ENCODE measurements at places on chromosomes 11 and 22. TPM values are rescaled to one million over a fixed set of nuclear protein-coding genes. Genes with fewer than 3 reads are reported as not detected.

DNA sequence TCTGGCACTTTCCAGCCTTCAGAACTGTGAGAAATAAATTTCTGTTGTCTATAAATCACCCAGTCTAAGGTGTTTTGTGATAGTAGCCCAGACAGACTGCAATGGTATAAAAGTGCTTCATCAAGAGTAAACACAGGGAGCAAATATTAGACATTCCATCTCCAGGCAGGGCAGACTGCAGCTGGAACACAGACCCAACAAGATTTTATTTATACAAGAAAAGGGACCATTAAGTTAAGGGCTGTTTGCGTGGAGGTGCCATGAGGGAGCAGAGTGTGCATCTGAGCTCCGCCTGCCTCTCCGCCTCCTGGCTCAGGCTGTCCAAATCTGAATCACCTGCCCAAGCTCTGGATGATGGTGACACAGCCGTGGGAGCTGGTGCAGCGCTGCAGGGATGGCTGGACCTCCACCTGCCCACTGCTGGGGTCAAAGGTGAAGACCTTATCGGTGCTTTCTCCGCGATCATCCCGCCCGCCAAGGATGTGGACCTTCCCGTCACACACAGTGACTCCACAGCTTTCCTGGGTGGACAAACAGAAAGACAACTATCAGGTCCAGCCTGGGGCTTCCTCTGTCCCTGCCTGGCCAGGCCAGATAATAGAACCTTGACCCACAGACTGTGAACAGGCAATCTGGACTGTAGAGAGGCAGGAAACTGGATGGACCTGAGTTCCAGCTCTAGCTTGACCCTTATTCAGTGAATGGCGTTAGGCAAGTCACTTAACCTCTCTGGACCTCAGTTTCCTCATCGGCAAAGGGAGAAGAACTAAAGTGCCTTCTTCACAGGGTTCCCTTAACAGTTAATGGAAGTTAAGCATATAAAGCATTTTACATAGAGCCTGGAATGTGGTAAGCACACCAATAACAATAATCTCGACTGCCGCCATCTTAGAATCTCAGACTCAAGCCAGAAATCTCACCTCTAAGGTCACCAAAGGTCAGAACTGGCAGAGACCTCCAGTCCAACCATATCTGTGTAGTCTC is 10.5 kb downstream of the KLHL35 start:
- DNase-seq, result no peak

GRCh38 chr11:113315811-113316210 is 1.4 kb downstream of the TTC12 start:
- DNase-seq, result no peak

The RAB3IL1 gene
- 0.31 TPM for polyA plus RNA-seq

- DNase-seq, result no peak
Observed at GRCh38 chr22:47716890-47717615, 954.6 kb downstream of the TBC1D22A start.

The CALCA gene
- polyA plus RNA-seq, result not detected

GRCh38 chr11:34727228-34727737 is 106.4 kb downstream of the EHF start:
- DNase-seq, result no peak

The PIH1D2 gene
- polyA plus RNA-seq, result 1.9 TPM

The KRTAP5-9 gene
- polyA plus RNA-seq, result 0.05 TPM

The GUCY1A2 gene
- under 0.01 TPM for polyA plus RNA-seq

DNA sequence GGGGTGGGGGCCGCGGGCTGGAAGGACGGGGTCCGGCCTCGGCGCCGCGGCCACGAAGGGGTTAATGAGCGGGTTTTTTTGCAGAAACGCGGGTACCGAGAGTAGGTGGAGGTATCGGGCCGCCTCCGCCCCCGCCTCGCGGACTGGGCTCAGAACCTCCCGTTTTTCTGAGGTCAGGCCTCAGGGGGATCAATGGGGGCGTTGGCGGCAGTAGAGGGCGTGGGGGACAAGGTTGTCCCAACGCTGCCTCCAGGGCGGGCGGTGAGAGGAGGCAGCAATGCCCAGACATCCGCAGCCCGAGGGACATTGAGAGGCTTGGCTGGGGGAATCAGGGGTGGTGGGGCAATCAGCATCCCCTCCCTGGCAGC is 34.8 kb upstream of the PRODH start:
- no peak for DNase-seq

GRCh38 chr11:22869325-22869724 is 9.1 kb upstream of the CCDC179 start:
- DNase-seq, result no peak

DNA sequence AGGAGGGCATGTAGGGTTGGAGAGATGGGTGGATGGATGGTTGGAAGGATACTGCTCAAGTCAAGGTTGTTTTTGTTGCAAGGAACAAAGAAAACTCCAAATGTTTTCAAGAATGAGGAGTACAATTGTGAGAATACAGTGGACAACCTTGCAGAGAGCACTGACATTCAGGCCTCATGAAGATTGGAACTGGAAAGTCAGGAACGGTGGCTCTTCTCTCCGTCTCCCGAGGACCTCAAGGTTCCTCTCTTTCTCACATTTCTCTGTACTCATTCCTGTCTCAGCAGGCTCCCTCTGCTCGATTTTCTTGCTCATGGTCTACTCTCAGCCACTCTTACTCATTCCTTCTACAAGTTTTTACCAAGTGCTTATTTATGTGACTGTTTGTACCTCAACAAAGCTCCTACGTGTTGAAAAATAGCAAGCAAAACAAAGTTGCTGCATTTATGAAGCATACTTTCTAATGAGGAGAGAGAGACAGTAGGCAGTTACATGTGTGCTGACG is 97.6 kb downstream of the SWAP70 start:
- no peak for DNase-seq

- DNase-seq, result no peak
Observed at GRCh38 chr11:18394928-18395734, 768 bp downstream of the LDHA start.

The CCDC81 gene
- polyA plus RNA-seq, result 0.06 TPM

The RNF121 gene
- 44.0 TPM for polyA plus RNA-seq

The POTEH gene
- polyA plus RNA-seq, result not detected

The CARS1 gene
- 62.5 TPM for polyA plus RNA-seq

The SCYL1 gene
- polyA plus RNA-seq, result 31.3 TPM

Data from keratinocyte (primary cell).